ENCODE measurements at places on chromosomes 1 and 21.

GRCh38 chr1:78003882-78004718, 639 bp upstream of the DNAJB4 start:
- peak; percentile 79 for DNase-seq

- no peak for DNase-seq
Measured at GRCh38 chr1:50099654-50100053, 9.1 kb upstream of the ELAVL4 start.

DNA sequence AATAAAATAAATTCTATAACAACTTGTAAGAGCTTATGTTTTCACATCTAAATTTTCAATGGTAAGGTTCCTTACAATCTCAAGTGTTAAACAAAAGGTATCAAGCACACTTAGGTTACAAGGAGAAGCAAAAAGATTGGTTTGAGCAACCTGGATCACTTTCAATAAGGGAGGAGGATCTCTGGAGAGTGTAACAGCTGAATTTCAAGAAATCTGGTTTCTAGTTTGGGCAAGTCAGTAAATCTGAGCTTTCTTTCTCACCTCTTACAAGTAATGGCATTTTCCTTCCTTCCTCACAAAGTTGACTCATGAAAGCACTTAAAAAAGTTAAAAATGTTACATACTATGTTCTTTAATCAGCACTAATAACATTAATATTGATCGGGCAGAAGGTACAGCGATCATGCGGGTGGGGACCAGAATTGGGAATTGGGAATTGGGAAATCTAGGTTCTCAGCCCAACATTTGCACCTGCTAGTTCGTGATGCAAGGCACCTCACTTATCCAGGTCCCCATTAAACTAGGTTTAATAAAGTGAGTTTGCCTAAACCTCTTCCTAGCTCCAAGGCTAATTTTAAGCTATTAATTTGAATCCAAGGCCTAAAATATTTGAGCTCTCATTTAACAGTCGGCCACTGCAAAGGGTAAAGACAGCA, 3.1 kb downstream of the NUCKS1 start:
- DNase-seq: no peak

DNA sequence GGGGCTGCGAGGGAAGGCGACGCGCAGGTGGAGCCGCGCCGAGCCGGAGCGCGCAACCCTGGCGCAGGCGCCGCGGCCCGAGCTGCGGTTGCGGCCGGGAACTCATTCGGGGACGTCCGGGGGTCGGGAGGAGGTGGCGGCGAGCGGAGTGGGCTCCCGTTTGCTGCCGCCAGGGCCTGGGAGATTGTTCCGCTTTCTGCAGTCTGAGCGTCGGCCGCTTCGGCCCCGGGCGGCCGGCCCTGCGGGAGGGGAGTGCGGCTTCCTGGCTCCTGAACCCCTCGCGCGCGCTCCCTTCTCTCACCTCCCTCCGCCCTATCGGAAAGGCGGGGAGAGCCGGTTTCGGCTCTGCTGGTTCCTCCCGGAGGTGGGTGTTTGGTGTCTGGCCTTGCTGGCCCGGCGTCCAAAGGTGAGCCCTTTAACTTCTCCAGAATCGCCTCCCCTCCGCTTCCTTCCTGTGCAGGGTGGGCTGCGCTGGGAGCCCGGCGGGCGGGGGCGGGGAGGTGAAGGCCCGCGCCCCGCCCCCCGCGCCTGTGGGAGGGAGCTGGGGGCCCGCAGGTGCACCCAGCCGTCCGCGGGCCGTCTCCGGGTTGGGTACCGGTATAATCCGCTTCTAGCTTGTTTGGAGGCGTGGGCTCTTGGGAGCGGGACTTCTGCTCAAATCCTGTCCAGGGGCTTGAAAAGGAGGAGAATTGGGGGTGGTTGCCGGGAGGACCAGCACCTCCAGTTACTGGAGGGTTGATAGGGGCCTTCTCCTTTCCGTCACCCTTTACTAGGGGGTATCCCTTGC, 683 bp downstream of the LRRC8D start:
- DNase-seq: peak; percentile 53

- no peak for DNase-seq
Measured at GRCh38 chr1:9595156-9595967, 6.7 kb downstream of the TMEM201 start.

DNA sequence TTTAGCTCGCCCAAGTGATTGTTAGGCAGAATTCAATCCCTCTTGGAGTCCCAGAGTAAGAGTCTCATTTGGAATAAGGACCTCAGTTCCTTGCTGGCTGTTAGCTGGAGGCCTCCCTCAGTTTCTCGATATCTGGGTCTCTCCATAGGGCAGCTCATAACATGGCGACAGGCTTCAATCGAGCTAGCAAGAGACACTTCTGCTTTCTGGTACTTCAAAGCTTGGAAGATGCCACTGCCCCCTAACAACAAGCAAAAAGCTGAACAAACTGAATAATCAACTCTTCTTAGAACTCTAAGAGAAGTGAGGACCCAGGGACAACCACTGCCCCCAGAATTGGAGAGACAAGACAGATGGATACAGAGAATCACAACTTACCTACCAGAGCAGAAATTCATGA, 86.2 kb downstream of the TEX35 start:
- DNase-seq: no peak

DNA sequence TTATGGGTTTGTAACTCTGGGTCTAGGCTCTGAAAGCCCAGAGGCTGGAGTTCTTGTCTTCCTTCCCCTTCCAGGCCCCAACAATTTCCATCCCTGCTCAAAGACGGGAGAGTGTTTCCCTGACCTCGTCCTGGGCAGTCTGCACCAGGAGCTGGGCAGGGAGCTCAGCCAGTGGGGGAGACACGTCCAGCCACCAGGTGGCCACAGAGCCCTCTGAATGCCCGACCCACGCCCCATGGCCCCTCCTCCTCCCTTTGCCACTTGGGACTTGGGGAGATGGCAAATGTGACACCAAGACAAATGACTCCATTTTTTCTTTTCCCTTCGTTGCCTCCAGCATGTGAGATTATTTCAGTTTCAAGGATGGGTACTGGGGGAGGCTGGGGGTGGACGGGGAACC, 159.9 kb upstream of the AJAP1 start:
- no peak for DNase-seq

GRCh38 chr1:197783510-197783948, 8.2 kb upstream of the DENND1B start:
- no peak for DNase-seq

GRCh38 chr1:65147424-65148177, 402 bp upstream of the AK4 start:
- peak; percentile 28 for DNase-seq

DNA sequence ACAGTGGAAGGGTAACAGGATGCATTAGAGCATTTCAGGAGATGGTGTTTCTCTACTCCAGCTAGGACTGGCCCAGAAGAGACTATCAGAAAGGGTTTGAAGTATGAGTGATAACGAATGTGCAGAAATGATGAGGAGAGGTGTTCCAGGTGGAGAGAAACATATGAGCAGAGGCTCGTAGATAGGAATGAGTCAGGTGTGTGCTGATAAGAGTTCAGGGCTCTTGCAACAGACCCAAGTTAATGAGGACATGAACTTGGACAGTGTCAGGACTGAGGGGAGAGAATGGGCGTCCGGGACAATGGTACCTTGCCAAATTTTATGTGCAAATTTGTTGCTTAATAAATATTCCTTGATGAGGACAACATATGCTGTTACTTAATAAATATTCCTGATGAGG, 183.9 kb upstream of the NFIA start:
- DNase-seq: no peak

GRCh38 chr1:66489151-66489550, 44.8 kb upstream of the SGIP1 start:
- DNase-seq: no peak

DNA sequence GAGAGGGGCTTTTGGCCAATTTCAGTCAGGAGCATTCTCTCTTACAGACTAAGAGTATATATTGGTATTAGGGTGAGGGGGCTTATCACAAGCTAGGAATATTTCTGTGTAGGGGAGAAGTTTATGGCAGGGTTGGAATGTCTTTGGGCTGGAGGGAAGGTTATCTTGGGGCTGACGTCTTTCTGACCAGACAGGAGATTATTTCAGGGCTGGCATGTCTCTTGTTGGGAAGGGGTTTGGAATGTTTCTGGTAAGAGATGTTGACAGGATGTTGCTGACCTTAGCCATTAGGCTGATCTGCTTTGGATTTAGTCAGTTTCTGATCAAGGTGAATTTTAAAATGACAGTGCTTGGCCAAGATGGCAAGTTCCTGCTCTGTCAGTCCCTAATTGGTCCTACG, 17.8 kb upstream of the HSD3B1 start:
- DNase-seq: no peak
